ENCODE measurements at places on chromosomes 5 and 9. TPM values are rescaled to one million over a fixed set of nuclear protein-coding genes. Genes with fewer than 3 reads are reported as not detected.

ADGRD2 gene
- total RNA-seq = not detected

PCDHB2 gene
- total RNA-seq = 0.82 TPM

GM2A gene
- total RNA-seq = 42.6 TPM

OR1Q1 gene
- total RNA-seq = 0.81 TPM

ANXA6 gene
- 194 TPM for total RNA-seq

STING1 gene
- total RNA-seq = 42.1 TPM

SLC25A2 gene
- total RNA-seq = 0.72 TPM

PKD2L2 gene
- total RNA-seq = not detected

GRM6 gene
- total RNA-seq = not detected

GRCh38 chr5:89596821-89597220 lies 713.8 kb upstream of the MEF2C start:
- no peak for DNase-seq

DNA sequence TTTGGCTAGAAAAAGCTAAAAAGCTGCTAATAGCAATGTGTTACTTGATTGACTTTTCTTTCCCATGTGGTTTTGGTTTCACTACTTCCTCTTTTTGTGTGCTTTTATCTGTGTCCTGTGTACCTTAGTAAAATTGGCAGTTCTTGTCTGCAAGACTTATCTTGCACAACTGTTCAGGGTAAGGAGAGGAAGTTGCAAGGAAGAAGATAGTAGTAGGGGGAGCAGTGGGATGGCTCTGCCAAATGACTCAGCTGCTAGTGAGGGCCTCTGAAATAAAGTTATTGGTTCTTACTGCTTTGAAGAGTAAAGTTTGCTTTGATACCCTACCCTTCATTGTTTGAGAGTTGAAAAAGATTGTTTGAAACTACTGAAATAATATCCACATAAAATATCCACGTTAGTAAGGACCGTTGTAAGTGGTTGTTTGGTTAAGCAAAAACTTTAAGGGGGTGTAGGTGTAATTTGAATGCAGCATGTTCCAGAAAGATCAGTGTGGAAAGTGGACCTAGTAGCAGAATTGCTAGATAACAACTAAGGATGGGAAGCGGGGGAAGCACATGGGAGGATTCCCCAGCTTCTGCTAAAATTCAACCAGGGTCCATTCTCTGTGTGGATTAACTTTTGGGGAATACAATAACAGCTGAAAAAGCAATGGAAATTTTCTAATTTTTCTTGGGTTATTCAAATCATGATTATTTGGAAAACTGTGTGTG lies 123.5 kb downstream of the SCAMP1 start:
- DNase-seq = peak; percentile 74

- peak; percentile 75 for DNase-seq
These were observed 24.8 kb downstream of the ABLIM3 start for GRCh38 chr5:149166128-149166527.

GRCh38 chr5:74375271-74375670 lies 265.3 kb downstream of the ENC1 start:
- no peak for DNase-seq

DNA sequence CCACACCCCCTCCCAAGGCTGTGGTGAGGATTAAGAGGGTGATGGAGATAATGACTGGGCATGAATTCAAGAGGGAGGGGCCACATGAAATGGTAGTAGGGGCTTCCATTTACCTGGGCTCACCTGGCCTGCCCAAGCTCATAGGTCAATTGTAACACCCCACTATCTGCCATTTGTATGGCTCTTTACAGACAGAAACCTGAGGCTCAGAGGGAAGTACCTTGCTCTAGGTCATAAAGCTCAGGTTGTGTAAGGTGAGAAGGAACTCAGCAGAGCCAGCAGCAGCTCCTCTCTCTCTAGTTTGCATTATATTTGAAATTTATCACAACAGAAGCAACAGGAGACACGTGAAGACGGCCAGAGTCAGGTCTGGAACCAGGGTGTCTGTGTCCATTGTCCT lies 133.4 kb upstream of the ALDH1B1 start:
- no peak for DNase-seq

GRCh38 chr5:90274216-90274615 lies 135.3 kb downstream of the CETN3 start:
- DNase-seq = no peak

- peak; percentile 10 for DNase-seq
These were observed 59.5 kb upstream of the FBXL7 start for GRCh38 chr5:15440434-15440833.

GRCh38 chr5:154447089-154447725 lies 1.4 kb downstream of the SAP30L start:
- no peak for DNase-seq

- DNase-seq = no peak
These were observed 1.6 kb downstream of the QRFP start for GRCh38 chr9:130895038-130895437.

DNA sequence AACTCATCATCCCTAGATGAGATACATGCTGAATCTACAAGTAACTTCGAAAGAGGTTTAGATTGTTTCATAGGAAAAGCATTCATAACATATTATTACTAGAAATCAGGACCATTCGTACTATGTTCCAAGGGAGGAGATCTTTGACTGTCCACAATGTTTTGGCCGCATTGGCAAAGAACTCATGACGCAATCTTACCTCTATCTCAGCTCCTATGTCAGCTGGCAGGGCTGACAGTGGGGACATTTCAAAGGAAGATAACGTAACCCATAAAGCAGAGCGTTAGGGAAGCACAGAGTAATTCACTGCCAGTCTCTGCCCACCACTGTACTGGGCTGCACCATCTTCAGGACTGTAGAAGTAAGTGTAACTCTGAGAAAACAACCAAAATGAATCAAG lies 69.7 kb downstream of the EFNA5 start:
- DNase-seq = peak; percentile 33

- DNase-seq = no peak
These were observed 3.3 kb upstream of the LSM11 start for GRCh38 chr5:157740229-157740610.

GRCh38 chr5:9947225-9947714 lies 302.4 kb downstream of the ATPSCKMT start:
- peak; percentile 66 for DNase-seq

DNA sequence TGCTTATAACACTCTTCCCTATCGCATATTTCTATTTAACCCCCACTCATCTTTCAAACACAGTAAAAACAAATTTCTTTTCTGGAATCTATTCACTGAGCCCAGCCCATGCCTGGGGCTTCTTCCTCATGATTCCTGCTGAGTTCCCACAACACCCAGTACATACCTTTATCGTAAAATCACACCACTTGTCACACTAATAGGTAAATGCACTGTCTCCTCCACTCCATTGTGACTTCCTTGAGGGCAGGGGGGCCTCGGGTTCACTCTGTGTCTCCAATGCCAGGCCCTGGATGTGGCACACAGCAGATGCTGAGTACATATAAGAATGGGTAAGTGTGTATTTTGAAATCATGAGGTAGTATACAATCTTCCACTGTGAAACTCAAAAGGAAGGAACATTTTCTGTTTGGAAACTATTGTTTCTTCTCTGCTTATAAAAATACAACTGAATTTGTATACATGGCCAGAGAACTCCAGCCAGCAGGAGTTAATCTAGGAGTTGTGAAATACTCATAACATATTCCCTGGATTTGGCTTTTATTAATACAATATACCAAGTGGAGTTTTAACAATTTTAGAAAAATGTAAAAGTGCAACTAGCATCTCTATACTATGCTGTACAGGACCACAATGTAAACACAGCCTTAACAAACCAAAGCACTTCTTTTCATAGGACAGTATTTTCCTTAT lies 7.2 kb downstream of the PLK2 start:
- no peak for DNase-seq

GRCh38 chr9:94681508-94681907 lies 42.2 kb upstream of the FBP1 start:
- DNase-seq = peak; percentile 89
